ENCODE measurements at places on chromosomes 12 and 14. TPM values are rescaled to one million over a fixed set of nuclear protein-coding genes. Genes with fewer than 3 reads are reported as not detected.

The DTX1 gene
- total RNA-seq = not detected

The GALNT16 gene
- total RNA-seq = not detected

The PTGDR gene
- total RNA-seq = not detected

The AMDHD1 gene
- 0.47 TPM for total RNA-seq

The DDN gene
- 0.28 TPM for total RNA-seq

The CLEC6A gene
- total RNA-seq = not detected

The NR1H4 gene
- not detected for total RNA-seq

Measured in MCF 10A (cell line).